Fibroblast of lung (primary cell): ENCODE measurements at places on chromosomes 1 and 21. TPM values are rescaled to one million over a fixed set of nuclear protein-coding genes. Genes with fewer than 3 reads are reported as not detected.

DNA sequence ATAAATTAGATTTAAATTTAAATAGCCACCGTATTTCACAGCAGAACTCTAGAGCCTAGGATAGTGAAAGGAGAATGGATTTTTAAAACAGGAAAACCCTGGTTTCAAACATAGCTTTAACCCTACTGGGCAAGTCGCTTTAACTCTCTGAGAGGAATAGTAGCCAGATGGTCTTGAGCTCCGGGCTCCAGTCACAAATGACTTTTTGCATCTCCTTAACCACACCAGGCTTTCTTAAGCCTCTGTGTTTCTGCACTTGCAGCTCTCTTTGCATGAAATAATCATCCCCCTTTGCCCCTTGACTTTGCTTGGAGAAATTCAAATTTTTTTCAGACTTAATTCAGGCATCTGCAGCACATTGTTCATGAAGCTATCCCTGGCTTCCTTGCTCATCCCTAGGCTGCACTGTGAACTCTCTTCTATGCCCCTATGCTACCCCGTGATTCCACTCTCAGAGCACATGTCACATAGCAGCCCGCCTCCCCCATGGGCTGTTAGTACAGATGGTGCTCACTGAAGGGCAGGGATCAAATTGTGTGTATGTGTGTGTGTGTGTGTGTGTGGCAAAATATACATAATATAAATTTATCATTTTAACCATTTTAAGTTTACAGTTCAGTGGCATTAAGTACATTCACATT lies 68.8 kb upstream of the DAB1 start:
- H3K4me1 ChIP-seq, result peaks cover 10% of the 10 kb centered on the region
- H3K4me3 ChIP-seq, result no peak overlapping the region
- no peak overlapping the region for H3K27ac ChIP-seq
- H3K36me3 ChIP-seq, result no peaks in the 10 kb centered on the region

DNA sequence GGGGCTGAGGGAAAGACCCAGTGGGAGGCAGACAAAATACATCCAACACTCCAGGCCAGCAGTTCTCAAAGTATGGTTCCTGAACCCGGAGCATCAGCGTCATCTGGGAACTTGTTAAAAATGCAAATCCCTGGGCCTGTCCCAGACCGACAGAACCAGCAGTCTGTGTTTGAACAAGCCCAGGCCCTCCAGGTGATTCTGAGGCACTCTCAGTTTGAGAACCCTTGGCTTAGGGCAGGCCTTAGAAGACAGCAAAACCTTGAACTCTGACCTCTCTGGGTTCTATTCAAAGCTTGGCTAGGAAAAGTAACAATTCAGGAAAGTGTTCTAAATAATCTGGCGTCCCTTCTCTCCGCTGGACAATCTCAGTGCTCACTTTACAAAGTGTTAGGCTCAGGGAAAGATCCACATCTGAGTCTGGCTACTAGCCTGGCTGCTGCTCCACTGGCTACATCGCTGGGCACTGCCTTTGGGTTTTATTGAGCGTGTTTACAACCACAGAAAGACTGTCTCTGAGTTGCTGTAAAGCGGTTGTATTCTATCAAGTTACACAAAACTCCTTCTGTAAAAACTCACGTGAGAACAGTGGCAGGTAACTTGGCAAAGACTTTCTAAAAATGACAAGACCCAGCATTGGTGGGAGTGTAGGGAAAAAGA lies 166.1 kb downstream of the HIVEP3 start:
- H3K4me1 ChIP-seq, result peaks cover 5% of the 10 kb centered on the region
- DNase-seq, result no peak
- H3K36me3 ChIP-seq, result no peaks in the 10 kb centered on the region
- no peaks in the 10 kb centered on the region for H3K27me3 ChIP-seq
- no peak overlapping the region for H3K4me3 ChIP-seq
- no peak overlapping the region for H3K27ac ChIP-seq

- peaks cover 2% of the 10 kb centered on the region for H3K4me1 ChIP-seq
- H3K4me3 ChIP-seq, result peak overlapping the region; percentile 90
- H3K27me3 ChIP-seq, result no peaks in the 10 kb centered on the region
- no peaks in the 10 kb centered on the region for H3K36me3 ChIP-seq
Observed at GRCh38 chr1:99850459-99851291, 514 bp downstream of the AGL start.

DNA sequence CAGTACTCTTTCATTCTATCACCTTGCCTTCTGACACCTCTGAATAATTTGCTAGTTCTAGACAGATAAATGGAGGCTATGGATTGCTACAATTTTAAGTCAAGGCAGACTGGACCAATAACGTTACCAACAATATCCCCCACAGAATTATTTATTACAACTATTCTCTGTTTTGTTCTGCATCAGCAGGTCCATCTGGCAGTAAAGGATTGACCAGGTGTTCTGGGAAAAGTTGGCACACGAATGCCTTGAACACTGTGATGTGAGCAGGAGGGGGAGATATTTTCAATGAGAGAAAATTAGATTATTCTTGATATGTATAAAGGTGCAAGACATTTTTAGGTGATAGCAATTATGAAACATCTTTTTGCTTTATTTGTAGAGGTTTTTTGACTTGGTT lies 718.8 kb upstream of the TMPRSS15 start:
- no peak for DNase-seq
- H3K4me3 ChIP-seq, result no peak overlapping the region
- no peaks in the 10 kb centered on the region for H3K27me3 ChIP-seq
- no peak overlapping the region for H3K27ac ChIP-seq

DNA sequence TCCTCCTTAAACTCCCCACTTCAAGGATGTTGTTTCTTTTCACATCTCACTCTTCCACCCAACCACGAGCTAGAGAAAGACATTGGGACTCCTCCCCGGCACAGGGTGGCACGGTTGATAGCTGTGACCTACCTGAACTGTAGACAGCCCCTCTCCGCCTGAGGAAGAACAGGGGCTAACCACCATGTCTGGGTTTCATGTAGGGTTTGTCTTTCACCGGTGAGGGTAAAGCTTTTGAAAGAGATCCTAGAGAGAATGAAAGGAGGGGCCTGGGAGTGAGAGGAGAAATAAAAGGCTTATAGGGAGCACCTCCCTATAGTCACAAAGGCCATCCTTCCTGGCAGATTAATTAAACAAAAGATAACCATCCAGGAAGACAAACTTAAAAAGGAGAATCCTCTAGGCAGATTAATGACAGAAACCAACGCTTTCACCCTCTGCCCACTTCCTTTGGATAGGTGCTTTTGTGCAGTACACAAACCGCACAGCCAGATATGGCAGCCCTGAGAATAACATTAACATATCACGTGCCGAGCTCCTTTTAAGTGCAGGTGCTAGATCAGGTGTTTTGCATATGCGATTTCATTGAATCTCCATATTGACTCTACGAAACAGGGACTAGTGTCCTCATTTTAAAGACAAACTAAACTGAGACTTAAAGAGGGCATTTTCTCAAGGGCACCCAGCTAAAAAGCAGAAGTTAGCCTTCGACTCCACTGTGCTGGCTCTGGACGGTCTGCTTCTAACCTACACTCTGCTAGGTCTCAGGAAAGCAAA lies 178.1 kb upstream of the RUNX1 start:
- no peak overlapping the region for H3K4me3 ChIP-seq
- no peaks in the 10 kb centered on the region for H3K27me3 ChIP-seq
- no peaks in the 10 kb centered on the region for H3K36me3 ChIP-seq
- no peak overlapping the region for H3K27ac ChIP-seq
- no peak for DNase-seq
- H3K4me1 ChIP-seq, result peaks cover 4% of the 10 kb centered on the region

DNA sequence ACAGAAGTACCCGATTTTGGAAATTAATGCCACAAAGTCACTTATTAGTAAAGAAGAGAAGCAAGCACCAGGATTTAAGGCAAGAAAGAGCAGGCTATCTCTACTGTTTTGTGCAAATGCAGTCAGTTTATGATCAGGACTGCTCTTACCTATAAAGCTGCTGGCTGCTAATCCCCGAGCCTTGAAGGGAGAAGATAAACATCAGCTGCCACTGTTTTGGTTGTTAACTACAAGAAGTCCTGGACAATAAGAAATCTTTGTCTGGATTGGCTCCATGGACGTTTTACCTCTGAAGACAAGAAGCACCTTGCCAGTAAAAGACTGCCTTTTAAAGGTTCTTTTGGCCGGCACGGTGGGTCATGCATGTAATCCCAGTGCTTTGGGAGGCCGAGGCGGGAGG lies 21.4 kb downstream of the FRRS1 start:
- no peak for DNase-seq
- no peaks in the 10 kb centered on the region for H3K36me3 ChIP-seq
- no peaks in the 10 kb centered on the region for H3K27me3 ChIP-seq
- no peak overlapping the region for H3K4me3 ChIP-seq

DNA sequence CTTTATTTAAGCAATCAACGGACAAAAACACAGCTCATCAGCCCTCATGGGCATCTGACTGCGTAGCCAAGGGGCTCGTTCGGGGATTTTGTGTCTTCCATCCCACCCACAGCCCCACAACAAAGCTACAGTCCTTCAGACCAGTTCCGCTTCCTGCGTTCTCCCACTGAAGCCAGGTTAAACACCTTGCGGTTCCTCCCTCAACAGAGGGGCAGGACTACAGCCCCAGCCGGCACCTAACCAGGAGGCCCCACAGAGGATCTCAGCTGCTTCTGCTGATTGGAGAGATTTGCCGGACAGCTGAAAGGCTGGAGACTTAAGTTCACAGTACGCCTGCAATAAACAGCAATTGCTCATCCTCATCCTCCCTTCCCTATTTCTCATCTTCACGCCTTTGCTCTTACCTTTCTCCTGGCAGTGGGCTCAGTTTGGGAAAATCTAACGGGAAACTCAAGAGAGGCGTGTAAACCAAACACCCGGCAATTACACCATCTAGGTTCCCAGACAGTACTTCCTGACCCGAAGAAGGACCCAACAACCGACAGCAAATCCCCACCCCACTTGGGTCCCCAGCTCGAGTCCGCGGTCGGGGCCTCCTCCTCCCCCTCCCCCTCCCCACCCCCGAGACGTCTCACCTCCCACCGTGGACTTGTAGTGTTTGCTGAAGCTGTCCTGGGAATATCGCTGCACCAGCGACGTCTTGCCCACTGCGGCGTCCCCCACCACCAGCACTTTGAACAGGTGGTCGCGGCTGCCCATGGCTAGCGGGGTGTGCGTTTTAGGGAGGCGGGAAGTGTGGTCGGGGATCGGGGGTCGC lies 876 bp downstream of the RAB29 start:
- H3K27me3 ChIP-seq, result no peaks in the 10 kb centered on the region
- peak overlapping the region; percentile 73 for H3K4me3 ChIP-seq
- no peak overlapping the region for H3K27ac ChIP-seq
- H3K36me3 ChIP-seq, result no peaks in the 10 kb centered on the region
- DNase-seq, result peak; percentile 9

DNA sequence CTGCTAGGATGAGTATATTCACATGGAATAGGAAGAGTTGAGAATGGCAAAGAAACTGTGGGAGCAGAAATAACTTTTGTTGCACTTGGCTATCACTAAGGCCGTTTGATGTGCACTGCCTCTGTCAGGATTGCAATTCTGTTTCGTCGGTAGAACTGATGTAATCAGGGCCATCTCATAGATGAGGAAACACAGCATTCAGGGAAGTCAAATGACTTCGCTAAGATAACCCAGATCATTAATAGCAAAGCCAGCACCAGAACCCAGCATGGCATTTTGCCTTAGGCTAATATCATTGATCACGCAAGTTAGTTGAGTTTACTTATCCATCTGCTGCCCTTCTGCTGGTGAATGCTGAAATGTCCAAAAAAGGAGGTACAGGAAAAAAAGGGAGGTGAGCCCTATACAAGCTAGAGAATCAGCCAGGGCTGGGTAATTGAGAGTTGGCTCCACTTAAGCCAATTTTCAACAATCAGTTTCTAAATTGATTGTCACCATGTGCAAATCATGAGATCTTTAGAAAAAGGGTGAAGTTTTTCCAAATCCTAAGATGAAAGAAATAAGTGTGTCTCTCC lies 7.6 kb downstream of the RASSF5 start:
- H3K27me3 ChIP-seq, result no peaks in the 10 kb centered on the region
- no peaks in the 10 kb centered on the region for H3K36me3 ChIP-seq
- no peak overlapping the region for H3K4me3 ChIP-seq
- DNase-seq, result no peak

GRCh38 chr1:24972915-24973242 lies 42.8 kb upstream of the RUNX3 start:
- no peak overlapping the region for H3K27ac ChIP-seq
- H3K4me1 ChIP-seq, result no peaks in the 10 kb centered on the region
- H3K36me3 ChIP-seq, result no peaks in the 10 kb centered on the region
- no peak overlapping the region for H3K4me3 ChIP-seq

DNA sequence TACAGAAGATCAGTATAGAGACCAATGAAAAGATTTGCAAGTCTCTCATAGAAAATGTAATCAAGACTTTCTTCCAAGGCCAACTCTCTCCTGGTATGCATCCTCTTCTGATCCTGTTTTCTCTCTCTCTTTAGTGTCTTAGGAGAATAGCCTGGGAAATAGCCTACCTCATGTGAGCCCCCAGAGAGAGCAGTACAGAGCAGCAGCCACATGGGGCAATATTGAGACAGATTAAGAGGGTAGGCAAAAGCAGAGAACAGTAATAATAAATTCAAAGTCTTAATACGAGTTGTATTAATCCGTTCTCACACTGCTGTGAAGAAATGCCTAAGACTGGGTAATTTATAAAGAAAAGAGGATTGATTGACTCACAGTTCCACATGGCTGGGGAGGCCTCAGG lies 61.4 kb downstream of the RNASEL start:
- H3K36me3 ChIP-seq, result no peaks in the 10 kb centered on the region
- H3K4me3 ChIP-seq, result no peak overlapping the region
- no peak overlapping the region for H3K27ac ChIP-seq
- no peaks in the 10 kb centered on the region for H3K4me1 ChIP-seq

DNA sequence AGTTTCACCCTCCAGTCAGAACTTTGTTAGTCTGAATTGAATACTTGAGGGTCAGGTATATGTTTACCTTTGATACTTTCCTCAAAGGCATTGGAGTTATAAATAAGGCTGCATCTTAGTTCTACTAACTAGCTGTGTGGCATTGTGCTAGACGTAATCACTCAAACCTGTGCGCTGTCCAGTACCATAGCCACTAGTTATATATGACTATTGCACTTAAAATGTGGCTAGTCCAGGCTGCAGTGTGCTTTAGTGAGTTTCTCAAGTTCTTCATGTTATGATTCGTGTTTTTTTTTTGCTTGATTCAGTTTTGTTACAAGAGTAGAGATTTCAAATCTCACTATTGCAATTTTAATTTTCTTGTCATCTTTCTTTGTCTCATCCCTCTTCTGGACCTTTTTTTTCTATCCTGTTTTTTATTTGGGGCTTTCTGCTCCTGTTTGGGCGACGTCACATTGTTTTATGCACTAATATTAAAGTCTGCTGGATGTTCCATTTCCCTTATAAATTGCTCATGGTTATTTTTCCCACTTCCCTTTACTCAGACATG lies 5.7 kb downstream of the MAN1A2 start:
- DNase-seq, result no peak
- no peak overlapping the region for H3K27ac ChIP-seq
- no peaks in the 10 kb centered on the region for H3K36me3 ChIP-seq
- no peaks in the 10 kb centered on the region for H3K27me3 ChIP-seq
- no peak overlapping the region for H3K4me3 ChIP-seq

- DNase-seq, result no peak
- H3K4me3 ChIP-seq, result no peak overlapping the region
- no peak overlapping the region for H3K27ac ChIP-seq
- no peaks in the 10 kb centered on the region for H3K36me3 ChIP-seq
- no peaks in the 10 kb centered on the region for H3K27me3 ChIP-seq
Observed at GRCh38 chr1:94310570-94311270, 73.3 kb upstream of the ARHGAP29 start.

The IQGAP3 gene
- 1.3 and 16.0 TPM in 2 replicates for total RNA-seq
